Central memory CD8-positive, alpha-beta T cell (primary cell): ENCODE measurements at places on chromosomes 7 and 10.

DNA sequence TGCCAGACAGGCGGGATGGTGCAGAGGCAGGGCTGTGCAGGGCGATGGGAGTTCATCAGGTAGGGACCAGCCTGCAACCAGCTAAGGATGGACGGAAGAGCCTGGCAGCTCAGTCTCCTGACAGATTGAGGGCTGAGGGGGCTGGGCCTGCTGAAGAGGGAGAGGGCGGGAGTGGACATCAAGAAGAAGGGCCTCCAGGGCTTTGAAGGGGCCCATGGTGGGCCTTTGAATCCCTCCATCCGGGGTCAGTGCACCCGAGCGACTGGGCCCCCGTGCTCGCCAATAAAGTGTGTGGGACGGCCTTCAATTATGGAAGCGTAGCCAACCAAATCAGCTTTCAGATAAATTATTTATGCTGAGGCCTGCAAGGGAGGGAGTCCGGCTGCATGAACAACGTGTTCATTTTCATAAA is 431.2 kb downstream of the RPS24 start:
- DNase-seq: no peak

GRCh38 chr7:4093483-4093882 is 588.6 kb upstream of the FOXK1 start:
- no peak for DNase-seq

GRCh38 chr10:69839696-69840345 is 38.1 kb downstream of the COL13A1 start:
- no peak for DNase-seq

DNA sequence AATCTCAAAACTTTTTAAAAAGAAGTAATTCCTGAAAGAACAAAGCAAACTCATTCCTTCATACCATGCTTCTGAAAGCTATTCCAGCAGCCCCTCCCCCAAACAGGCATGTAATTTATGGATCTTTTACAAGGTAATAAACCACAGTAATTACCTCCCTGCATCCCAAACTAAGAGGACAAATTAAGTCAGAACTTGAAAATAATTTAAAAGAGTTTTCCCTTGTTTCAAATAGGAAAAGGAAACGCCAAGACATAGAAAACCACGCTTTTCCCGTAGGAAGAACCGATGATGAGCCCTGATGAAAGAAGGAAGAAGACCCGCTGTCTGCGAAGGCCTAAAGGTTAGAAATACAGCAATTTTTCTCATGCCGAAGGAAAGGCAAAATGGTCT is 8.9 kb downstream of the HOXA4 start:
- DNase-seq: no peak

DNA sequence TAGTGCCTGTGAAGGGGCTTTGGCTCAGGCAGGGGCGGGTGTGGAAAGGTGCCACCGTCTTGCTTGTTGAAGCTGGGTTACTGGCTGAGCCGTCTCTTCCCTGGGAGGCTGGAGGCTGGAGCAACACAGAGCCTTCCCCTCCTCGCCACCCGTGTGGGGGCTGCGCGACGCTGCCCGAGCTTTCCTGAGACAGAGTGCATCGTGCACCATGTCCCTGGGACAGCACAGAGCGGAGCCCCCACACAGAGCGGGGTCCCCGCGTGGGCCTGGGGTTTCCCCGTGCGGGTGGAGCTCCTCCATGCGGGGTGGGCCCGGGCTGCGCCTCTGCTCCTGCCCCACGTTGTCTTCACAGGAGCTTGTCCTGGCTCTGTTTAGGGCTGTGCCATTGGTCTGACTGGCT is 69.9 kb downstream of the INPP5A start:
- no peak for DNase-seq

DNA sequence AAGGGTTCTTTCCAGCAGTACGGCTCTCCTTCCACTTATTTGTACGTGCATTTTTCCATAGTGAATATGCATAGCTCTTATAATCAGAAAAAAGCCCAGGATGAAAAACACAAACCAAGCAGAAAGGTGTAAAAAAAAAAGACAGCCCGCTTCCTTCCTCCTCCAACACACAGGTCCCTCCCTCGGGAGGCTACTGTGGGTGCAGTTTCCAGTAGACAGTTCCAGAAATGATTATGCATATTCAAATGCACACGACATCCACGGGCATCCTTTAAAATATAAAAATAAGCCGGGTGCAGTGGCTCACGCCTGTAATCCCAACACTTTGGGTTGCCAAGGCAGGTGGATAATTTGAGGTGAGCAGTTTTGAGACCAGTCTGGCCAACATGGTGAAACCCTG is 59.9 kb downstream of the TNRC18 start:
- no peak for DNase-seq

DNA sequence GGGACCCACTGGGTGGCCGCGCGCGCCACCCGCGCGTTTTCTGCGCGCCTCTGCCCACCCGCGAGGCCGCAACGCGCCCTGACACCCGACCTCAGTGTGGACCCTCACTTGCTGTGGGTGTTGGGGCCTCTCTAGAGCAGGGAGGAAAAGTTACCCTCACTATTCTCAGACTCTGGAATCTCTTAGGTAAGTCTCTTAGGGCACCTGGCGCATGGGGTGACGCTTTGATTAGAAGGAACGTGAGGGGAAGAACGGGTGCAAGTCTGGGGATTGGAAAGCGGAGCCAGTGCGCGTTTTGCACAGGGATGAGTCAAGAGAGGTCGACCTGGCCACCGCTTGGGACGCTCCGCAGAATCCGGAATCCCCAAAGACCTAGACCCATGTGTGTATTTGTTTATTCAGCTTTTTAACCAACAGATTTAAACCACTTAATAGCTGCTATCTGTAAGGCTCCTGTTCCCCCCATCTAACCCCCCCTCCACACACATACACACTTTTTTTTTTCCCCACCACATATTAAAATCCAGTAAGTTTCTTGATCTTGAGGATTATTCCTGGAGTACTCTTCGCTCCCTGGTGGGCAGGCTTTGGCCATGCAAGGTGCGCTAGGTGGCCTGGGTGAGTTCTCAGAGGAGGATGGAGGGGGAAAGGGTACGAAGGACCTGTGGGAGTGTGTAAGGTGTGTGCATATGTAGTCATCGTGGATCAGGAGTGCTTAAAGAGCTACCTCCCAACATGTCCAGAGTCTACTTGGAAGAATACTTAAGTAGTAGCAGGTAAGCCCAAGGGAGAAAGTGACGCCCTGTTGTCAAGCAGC is 169.1 kb upstream of the PPP1R3A start:
- no peak for DNase-seq

DNA sequence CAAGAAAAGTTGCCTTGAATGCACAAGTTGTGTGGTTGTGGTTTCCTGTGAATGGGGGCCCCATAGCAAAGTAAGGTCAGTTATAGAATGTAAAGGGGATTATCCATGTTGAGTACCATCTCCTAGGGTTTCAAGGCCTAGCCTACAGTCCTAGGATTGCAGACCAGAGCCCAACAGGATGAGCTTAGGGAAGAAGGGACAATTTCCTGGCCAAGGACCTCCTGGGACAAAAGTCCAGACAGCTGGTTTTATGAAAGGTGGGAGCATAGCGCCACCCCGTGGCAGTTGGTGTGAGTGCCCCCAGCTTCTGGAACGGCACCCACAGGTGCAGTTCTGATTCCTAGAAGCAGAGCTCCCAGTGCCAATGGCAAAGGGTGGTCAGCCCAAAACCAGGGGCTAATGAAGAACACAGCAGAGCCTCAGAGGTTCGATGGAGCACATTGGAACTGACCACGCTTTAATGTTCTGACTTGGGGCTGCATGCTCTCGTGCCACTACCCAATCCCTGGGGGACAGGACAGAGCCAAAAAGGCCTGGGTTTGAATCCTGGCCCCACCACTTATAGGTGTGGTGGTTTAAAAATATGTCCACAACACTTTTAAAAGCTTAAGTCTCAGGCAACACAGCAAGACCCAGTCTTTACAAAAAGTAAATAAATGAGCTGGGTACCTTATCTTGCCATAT is 25.8 kb upstream of the TMEM120A start:
- DNase-seq: peak; percentile 63

- DNase-seq: no peak
Measured at GRCh38 chr7:81094952-81095351, 176.1 kb upstream of the SEMA3C start.

DNA sequence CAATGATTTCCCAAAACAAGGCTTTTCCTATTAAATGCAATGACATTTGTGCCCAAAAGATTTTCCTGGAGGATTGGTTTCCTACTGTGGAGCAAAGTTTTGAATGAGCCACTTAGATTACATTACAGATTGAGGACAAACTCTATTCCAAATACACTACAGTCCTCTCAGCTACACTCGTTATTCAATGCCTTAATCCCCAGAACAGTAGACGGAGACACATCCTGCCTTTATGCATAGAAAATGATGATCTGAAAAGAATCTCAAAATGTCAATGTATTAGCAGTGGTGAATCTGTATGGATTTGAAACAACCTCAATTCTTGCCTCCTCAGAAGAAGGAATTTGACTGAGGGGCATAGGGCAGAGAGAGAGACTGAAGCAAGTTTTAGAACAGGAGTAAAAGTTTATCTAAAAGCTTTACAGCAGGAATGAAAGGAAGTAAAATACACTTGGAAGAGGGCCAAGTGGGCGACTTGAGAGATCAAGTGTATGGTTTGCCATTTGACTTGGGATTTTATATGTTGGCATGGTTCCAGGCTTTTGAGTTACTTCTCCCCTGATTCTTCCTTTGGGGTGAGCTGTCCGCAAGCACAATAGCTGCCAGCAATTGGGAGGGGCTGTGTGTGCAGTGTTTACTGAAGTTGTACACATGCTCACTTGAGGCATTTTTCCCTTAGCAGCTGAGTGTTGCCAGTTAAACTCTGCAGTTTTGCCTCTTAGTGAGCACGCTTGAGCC is 891.9 kb upstream of the MBL2 start:
- no peak for DNase-seq

- DNase-seq: no peak
Measured at GRCh38 chr7:77989981-77990566, 191.5 kb downstream of the PHTF2 start.

DNA sequence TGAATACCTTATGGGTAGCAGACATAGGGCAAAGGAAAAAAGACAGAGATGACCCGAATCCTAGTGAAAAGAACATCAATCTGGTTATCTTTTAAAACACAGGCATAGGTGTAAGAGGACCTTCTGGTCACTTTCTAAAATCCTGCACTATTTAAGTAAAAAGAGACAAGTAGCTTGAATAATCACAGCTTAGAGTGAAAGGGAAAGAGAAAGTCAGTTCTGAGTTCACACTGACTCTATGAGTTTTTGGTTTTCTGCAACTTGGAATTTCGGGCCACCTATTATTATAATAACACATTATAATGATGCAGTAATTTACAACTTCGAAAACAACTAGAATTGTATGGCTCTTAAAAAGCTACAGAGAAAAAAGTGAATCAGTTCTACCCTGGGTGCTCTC is 247.8 kb downstream of the DOCK4 start:
- DNase-seq: no peak

DNA sequence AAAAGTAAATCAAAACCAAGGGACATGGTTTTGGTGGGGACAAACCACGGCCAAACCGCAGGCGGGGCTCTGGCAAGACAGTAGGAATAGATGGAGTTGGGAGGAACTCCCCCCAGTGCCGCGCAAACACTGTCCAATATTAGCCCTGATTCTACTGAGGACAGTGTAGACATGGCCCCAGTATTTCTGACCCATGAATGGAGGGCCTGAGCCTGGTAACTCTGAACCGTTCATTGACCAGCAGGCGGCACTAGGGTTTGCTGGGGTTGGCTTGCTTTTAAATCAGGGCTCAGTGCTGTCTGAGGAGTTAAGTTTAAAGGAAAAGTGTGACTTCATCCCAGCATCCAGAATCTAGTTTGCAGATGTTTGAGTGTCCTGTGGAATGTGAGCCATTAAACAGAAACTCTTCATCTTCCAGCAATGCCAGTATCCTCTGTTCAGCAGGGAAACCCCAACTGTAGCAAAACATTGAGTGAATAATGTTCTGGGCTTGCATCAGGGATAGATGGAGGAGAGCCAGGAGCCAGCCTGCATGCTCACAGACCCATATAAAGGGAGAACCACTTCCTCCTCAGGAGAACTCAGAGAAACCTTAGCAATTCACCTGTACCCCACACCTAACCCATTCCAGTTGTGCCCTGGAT is 147.4 kb upstream of the PRSS58 start:
- no peak for DNase-seq

DNA sequence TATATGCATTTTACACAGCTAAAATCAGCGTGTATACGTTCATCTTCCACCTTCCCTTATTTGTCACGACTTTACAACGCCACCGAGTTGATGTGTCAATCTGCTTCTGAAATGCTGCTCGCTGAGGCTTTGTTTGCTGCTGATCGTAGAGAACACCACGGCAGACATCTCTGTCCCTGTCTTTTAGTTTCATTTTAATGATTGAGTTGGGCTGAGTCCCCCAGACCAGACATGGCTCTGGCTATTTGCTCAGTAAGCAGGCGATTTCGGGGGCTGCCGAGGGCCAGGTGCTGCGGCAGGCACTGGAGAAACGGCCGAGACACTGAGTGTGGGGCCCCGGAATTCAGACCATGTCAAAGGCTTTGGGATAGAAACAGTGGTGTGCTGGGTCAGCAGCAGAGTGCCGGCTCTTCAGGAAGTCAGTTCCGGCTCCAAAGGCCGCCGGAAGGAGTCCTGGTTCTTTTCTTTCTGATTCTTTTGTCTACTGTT is 5.0 kb downstream of the LRRC27 start:
- no peak for DNase-seq

DNA sequence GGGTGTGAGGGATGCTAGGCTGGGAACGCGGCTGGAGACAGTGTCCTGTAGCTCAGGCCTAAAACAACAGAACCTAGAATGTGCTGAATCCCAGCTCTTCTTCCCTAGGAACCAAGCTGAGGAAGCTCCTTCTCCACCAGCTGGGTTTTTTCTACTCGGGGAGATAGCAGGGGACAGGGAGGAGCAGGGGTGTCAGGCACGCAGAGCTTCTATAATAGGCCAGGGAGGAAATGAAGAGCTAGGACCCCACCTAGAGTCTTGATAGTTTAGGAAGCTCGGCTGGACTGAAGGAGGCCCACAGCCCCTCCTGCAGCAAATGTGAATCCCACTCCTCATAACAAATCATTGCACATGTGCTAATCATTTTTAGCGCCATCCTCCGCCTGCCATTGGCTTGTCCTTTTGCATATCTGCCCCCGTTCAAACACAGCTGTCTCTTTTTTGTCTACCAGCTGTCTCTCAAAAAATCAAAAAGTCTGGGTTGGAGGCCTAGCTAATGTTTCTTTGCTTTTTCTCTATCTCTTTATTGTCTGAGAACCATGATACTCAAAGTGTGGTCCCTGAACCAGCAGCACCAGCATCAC is 24.1 kb upstream of the FAM180A start:
- no peak for DNase-seq

- DNase-seq: no peak
Measured at GRCh38 chr7:22677680-22678079, 49.3 kb upstream of the IL6 start.

DNA sequence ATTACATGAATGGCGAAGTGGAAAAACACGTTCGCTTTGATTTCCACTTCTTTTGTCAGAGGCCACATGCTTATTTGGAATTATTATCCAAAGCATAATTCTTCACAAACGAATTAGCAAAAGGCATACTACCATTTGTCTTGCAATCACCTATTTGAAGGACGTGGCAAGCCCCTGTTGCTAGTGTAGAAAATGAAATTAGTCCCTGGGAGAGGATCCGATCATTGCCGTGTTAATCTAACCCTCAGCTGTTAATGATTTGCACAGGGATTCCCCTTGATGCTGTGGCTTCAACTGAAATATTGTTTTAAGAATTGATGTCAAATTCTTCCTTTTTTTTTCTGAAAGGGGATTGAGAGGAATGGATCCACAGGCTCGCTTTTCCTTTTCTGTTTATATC is 4.6 kb downstream of the AGMO start:
- no peak for DNase-seq
